NCI-H226 (cell line): ENCODE measurements at places on chromosomes 16 and 17.

DNA sequence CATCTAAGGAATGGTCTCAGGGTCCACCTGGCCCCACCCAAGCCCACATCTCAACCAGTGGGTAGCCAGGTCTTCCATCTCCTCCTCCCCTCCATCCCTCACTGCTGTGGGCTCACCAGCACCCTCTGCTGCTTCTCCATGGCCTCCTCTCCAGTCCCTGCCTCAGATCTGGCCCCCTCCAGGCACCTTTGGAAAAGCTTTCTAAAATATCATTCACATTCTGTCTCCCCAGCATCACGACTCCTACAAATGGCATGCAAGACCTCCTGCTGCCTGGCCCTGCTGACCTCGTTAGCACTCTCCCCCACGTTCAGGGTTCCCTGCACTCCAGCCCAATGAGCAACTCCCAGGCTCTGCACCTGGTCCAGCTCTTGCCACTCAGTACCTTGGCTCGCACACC, 13.7 kb downstream of the GLP2R start:
- DNase-seq: peak; percentile 78

GRCh38 chr16:28110977-28111376, 47.5 kb upstream of the GSG1L start:
- DNase-seq: no peak

DNA sequence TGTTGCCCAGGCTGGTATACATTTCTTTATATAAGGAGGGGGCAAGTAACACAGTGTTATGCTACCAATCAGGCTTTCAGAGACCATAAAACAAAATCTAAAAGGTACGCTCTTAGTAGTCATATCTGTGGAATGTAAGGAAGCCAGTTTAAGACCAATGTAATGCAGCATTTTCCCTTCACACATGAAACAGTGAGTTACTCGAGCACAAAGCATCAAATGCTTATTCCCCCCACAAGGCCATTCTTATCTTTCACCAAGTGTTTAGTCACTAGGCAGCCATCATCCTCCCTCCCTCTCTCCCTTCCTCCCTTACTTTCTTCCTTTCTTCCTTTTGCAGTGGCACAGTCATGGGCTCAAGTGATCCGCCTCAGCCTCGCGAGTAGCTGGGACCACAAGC, 12.8 kb downstream of the HMOX2 start:
- DNase-seq: peak; percentile 94

DNA sequence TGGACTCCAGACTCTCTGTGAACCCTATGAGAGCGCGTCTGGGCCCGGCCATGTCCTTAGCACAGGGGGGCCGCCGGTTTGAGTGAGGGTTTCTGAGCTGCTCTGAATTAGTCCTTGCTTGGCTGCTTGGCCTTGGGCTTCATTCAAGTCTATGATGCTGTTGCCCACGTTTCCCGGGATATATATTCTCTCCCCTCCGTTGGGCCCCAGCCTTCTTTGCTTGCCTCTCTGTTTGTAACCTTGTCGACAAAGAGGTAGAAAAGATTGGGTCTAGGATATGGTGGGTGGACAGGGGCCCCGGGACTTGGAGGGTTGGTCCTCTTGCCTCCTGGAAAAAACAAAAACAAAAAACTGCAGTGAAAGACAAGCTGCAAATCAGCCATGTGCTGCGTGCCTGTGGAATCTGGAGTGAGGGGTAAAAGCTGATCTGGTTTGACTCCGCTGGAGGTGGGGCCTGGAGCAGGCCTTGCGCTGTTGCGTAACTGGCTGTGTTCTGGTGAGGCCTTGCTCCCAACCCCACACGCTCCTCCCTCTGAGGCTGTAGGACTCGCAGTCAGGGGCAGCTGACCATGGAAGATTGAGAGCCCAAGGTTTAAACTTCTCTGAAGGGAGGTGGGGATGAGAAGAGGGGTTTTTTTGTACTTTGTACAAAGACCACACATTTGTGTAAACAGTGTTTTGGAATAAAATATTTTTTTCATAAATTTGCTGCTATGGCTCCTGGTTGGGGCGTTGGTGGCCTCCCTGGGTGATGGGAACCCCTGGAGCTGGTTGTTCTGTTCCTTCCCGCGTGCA, 23.1 kb downstream of the STAT5A start:
- DNase-seq: peak; percentile 83

DNA sequence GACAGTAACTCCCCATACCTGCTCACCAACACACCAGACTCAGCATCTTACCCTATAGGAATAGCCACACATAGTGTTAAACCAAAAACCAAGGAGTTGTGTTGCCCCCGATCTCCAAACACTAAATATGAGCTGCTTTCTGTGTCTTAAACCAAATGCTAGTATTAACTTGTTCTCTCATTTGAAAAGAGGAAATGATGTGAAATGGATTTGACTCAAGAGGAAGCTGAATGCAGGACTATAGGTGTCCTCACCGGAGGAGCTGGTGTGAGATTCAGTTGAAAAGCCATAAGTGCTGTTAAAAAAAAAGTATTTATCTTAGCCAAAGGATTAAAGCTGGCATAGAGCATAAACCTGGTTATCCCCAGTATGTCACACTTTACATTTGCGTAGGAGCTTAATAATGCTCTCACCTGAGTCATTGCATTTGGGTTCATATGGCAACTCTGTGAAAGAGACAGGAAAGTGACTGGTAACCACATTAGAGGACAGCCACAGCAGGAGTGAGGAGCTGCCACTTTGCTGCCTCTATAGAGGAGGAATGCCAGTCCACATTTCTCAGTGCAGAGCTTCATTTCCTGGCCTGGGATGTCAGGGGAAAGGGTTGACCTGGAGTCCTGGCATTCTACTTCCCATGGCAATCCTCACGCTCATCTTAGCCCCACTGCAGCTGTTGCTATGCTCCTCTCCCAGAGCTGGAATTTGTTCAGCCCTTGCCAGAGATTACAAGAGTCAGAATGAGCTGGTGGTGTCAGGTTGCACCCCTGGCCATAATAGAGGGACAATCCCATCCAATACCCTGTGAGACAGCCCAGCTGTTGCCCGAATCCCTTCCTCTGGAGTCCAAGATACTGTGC, 143.3 kb upstream of the ANKFN1 start:
- DNase-seq: no peak

GRCh38 chr16:86665319-86665675, 86.9 kb downstream of the FOXL1 start:
- peak; percentile 57 for DNase-seq

DNA sequence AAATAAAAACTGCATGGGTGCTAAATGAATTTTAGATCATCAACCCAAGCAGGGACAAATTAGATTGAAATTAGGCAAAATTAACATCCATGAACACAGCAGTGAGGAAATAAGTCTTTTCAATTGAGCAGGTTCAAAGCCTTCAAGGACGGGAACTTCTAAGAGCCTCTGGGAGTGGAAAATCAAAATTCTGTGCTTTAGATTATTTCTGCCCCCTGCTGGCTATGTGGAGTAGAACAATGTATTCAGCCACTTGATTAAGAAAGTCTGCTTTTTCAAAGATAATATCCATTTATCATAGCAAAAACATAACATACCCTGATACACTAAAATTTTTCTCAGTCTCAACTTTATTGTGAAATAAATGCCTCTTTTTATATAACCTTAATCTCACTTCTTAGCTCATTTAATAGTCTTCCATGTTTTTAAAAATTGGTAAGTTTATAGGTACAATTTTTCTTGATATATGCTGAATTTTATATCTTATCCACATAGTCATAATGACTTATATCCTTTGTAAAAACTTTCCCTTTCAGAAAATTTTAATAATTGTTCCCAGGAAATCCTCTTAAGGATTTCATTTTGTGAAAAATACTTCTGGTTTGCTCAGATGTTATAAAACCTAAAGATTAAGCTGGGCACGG, 28.1 kb upstream of the NOL11 start:
- peak; percentile 13 for DNase-seq

DNA sequence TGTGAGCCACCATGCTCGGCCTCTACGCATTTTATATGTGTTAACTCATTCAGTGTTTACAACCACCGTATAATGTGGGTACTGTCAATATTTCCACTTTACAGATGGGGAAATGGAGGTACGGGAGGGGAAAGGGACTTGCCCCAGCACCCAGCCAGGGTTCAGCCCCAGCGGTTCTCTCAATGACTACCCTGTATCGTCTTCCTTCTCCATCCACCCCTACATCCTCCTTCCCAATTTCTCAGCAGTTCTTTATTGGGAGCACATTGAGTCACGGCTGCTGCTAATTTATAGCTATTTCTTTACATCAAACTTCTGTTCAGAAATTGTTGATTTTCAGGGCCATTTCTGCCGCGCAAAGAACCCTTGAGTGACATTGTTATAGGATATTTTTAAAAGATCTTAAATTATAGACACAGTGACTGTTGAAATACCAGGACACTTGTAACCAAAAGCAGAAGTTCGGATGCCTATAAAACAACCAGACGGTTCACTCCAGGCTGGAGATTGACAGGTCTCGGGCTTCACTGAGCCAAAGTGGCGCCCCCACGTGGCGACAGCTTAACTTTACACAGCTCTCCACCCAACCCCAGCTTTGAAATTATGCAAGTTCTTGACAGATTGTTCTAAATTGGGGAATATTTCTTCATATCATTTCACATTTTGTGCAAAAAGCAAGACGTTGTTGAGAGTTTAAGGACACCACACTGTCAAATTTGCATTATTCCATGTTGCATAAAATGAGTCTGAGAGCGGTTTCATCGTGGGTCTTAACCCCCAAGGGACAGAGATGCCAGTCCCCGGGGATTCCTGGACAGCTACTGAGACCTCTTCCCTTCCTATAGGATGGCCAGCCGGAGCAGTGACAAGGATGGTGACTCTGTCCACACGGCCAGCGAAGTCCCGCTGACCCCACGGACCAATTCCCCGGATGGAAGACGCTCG, 11.8 kb downstream of the SYT17 start:
- DNase-seq: no peak

GRCh38 chr17:66285149-66285548, 17.3 kb upstream of the PRKCA start:
- no peak for DNase-seq

- no peak for DNase-seq
Observed at GRCh38 chr17:27496437-27496943, 40.2 kb downstream of the KSR1 start.

GRCh38 chr17:1713878-1714426, 3.8 kb upstream of the TLCD2 start:
- peak; percentile 43 for DNase-seq

- DNase-seq: no peak
Observed at GRCh38 chr16:56874800-56875199, 9.8 kb downstream of the SLC12A3 start.

DNA sequence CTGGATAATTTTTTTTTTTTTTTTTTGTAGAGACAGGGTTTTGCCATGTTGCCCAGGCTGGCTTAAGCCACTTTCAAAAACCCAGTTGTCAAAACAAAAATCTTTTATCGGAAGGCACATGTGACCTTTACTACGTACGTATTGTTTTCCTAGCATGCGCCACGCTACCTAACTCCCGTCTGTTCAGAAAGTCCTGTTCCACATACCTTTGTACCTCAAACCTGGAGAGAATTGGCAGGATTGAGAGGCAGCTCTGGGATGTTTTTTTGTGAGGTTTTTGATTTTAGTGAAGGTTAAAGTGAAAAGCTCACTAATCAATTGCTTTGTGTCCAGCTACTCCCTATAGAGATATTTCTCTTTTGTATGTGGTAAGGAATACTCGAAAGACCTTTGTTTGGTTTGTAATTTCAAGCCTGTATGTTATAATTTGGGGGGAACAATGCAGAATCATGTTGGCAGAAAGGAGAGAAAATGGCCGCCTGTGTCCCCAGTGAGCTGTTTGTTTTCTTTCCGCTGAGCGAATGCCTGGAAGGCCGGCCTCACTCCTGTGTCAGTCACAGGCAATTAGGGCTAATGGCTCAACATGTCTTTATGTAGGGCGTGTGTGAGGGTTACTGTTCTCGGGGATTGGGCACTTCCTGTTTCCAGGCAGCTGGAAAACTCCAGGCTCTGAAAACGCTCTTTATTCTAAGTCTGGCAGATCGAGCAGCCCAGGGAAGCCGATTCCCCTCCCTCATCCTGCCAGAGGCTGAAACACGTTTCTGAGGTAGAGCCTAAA, 60.8 kb upstream of the CLEC18A start:
- DNase-seq: no peak

- DNase-seq: no peak
Observed at GRCh38 chr17:19304209-19304608, 58.3 kb downstream of the B9D1 start.

GRCh38 chr17:68288804-68289203, 2.1 kb downstream of the SLC16A6 start:
- no peak for DNase-seq

DNA sequence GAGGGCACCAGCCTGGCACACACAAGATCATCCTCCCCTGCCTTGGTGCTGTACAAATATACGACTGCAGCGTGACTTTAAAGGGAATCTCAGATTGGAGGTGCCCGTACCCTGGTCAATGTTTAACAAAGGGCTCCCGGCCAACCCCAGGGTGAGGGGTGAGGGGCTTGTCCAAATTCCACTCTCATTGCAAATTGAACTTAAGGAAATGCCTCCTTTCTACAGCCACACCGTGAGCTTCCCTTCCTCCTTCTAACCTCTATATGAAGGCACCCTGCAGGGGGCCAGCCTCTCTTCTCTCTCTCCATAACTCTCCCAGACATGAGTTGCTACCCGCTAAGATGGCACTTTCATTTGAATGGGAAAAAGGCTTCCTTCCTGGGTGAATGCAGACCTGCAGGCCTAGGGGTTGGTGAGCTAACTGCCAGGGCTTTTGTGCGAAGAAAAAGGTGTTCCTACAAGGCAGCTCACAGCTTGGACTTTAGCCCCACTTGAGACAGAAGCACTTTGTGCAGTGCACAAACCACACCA, 76.6 kb downstream of the IRF8 start:
- no peak for DNase-seq

- DNase-seq: peak; percentile 78
Observed at GRCh38 chr17:80891397-80892018, 100.1 kb upstream of the CHMP6 start.

DNA sequence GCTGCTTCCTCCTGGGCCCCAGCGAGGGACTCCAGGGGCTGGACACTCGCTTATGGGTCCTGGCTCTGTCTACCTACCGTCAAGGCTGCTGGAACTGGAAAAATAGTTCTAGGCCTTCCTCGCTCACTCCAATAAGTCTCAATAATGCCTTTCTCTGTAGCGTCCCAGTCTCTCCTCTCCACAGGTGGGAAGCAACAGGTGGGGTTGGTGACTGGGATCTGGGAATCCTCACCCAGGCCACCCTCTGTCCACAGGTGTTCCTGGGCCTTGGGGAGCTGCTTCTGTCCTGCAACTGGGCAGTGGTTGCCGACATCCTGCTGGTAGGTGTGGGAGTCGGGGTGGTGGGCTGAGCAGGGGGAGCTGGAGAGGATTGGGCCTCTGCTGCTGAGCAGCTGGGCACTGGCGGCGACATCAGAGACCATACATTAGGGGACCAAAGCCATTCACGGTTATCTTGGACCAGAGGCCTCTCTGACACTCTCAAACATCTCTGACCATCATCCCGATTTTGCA, 20.3 kb upstream of the SPNS2 start:
- DNase-seq: no peak

GRCh38 chr17:45336390-45337182, 19.8 kb upstream of the MAP3K14 start:
- DNase-seq: no peak
